ENCODE measurements at places on chromosomes 5 and 9.
A peak's percentile ranks its signal among the peaks of the same experiment; 100 is the strongest.

- peak; percentile 80 for DNase-seq
Observed at GRCh38 chr9:18379073-18379811, 94.7 kb upstream of the ADAMTSL1 start.

- no peak for DNase-seq
Observed at GRCh38 chr5:109281136-109281690, 128.6 kb downstream of the PJA2 start.

DNA sequence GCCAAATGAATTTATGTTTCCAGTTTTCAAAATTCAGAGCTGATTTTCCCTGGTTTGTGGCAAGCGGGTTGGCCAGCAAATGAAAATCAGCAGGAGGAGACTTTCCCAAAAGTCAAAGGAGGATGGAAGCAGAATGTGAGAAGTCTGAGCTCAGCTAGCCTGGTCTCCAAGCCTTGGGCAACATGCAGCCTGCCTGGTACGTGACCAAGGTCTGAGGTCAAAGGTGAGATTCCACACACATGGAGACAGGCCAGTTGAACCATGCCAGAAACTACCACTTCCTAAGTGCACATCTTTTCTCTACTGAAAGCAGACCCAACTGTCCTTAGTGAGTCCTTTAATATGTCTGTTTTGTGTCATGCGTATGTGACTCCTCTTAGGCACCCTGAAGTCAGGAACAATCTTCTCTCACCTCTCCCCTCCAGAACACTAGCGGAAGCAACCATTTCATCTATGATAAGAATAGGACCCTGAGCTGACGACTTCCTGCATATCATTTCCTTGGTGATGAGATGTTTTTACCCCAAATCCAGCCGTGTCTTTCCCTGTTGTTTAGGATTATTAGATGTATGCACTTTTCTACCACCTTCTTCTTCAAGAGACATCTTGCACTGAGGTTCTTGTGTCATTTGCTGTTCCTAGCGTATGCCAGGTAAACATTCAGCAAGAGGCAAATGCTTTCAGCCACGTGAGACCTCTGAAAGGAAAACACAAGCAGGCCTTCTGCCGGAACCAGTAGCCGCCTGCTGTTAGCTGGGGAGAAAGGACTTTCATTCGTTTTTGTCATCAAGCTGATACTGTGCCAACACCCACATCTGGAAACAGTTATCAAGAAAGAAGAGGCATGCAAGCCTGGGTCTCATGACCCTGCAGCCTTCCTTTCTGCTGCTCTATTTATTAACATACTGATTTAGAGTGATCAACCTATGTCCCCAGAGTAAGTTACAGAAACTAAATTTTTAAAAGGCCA lies 9.7 kb upstream of the TGFBI start:
- no peak for DNase-seq

DNA sequence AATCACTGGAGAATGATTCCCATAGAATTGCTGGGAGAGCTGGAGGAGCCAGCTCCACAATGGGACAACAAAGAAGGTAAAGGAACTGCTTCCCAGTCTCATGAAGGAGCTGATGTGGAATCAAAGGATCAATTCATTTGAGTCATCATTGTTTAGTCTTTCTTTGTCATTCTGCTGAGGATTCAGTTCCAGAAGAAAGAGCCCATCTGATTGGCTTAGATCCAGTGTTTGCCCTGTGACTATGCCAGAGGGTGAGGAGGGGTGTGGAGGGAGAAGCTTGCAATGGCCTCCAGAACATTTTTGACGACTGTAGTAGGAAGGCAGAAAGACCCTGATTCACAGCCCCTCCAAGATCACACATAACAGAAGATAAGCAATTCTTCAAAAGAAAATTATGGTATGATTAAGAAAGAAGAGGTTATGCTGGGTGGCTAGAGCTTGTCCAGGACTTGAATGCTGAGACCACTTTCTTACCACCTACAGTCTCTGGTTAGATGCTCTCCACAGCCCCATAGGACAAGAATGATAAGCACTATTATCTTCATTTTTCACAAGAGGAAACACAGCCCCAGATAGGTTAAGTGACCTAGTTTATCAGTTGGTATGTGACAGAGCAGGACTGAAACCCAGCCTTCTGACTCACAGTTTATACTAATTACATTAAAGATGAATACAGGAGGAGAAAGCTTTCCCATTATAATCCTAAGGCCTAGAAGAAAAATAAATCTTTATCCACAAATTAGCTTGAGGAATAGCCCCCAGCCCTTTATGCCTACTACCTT lies 363.1 kb downstream of the PRELID2 start:
- peak; percentile 58 for DNase-seq

DNA sequence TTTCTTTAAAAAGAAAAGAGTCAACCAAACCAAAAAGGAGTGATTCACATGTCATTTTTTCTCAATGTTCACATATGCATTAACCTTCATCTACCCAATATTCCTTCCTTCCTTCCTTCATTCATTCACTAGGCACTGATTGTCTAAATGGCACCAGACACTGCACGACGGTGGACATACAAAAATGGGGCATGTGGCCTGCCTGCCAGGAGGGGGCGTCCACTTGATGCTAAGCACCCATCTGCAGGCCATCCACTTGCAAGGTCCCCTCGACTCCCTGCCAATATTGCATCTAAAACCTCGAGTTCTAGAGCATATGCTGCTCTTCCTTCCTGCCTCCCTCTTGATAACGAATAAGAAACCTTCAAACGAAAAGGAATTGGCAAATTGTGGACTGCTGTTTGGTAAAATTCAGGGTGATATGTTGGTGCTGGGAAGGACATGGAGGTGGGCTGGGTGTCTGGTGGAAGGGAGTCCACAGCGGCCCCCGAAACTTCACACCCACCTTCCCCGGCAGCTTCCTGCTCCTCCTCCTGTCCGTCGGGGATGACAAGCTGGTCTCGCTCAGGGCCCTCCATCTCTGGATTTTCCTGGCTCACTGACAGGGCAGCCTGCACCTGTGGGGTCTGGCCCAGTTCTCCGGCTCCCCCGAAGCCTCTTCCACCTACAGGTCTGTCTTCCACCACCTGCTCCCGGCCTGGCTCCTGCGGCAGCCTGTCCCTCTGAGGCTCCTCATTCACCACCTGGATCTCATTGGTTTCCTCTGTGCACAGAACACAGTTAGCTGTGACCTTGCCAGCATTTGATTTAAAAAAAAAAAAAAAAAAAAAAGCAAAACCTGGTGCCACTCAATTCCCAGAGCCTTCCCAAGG lies 64.3 kb downstream of the GOLM1 start:
- DNase-seq = peak; percentile 42

- no peak for DNase-seq
Observed at GRCh38 chr9:1875251-1875851, 139.8 kb upstream of the SMARCA2 start.

GRCh38 chr5:140240987-140241706 lies 61.8 kb downstream of the PFDN1 start:
- peak; percentile 86 for DNase-seq

DNA sequence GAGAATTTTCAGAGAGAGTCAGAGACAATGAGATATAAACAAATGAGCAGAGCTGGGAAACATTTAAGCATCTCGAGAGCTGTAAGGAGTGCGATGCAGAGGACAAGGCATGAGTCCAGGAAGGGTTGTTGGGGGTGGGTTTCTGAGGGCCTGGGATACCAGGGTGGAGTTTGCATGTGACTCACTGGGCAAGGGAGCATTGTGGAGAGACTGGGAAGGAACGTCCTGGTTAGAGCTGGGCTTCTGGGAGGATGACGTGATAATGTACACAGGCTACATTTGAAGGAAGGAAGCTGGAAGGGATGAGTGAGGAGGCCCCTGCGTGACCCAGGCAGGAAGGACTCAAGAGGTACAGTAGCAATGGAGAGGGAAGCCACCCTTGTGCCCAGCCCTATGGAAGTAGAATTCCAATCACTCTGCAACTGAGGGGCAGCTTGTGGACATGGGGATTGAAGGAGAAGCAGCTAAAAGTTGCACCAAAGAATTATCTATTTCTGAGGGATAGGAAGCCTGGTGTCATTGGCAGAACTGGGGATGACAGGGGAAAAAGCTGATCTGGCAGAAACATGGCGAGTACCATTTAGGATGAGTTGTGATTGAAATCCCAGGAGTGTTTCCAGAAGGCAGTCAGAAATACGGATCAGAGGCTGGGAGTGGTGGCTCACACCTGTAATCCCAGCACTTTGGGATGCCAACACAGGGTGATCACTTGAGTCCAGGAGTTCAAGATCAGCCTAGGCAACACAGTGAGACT lies 59.3 kb upstream of the AFAP1L1 start:
- peak; percentile 38 for DNase-seq

GRCh38 chr5:575636-576035 lies 36.5 kb upstream of the CEP72 start:
- DNase-seq = no peak

DNA sequence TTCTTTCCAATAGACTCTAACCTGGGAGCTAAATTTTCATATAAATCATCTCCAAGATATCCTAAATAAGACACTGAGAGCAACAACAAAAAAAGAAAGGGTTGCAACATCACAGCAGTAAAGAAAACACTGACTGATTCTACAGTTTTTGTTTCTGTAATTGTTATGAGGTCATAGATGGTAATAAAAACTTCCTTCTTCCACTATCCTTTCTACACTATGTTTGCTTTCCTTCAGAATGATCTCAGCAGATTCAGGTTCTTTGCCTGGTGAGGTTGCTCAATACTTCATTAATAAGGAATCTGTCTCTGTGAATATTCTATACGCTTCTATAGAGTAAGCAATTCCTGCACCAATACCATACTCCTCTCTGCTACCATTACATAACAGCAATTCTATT lies 835.6 kb upstream of the GRAMD2B start:
- no peak for DNase-seq

DNA sequence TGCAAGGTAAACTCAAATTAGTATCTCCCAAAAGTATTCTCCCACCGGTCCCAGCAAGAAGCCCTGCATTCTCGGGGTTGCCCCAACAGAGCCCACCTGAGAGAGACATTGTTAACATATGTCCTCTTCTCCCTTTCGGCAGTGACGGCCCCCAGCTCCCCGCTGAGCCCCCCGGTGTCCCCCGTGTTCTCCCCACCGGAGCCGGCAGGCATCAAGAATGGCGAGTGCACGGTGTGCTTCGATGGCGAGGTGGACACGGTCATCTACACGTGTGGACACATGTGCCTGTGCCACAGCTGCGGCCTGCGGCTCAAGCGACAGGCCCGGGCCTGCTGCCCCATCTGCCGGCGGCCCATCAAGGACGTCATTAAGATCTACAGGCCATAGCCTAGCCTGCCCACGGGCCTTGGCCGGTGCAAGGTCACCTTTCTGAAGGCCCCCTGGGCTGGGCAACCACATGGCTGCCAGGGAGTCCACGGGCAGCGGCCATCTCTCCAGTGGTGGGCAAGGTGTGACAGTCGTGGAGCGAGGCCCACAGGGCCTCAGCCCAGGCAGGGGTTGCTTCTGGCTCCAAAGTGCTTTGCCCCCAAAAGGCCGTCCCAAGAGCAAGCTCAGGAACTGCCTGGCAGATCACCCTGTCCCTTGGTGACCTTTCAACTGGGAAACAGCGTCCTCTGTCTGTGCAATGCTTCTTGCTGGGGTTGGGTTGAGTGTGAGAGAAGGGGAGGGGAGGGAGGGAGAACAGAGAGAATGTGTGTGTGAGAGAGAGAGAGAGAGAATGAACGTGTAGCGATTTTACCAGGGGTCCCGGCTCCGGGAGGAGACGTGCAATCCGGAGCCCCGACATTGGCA lies 45.7 kb downstream of the NEURL1B start:
- DNase-seq = no peak

- DNase-seq = no peak
Observed at GRCh38 chr5:15510092-15510491, 10.1 kb downstream of the FBXL7 start.

GRCh38 chr9:12875191-12875590 lies 100.4 kb downstream of the LURAP1L start:
- DNase-seq = peak; percentile 24

DNA sequence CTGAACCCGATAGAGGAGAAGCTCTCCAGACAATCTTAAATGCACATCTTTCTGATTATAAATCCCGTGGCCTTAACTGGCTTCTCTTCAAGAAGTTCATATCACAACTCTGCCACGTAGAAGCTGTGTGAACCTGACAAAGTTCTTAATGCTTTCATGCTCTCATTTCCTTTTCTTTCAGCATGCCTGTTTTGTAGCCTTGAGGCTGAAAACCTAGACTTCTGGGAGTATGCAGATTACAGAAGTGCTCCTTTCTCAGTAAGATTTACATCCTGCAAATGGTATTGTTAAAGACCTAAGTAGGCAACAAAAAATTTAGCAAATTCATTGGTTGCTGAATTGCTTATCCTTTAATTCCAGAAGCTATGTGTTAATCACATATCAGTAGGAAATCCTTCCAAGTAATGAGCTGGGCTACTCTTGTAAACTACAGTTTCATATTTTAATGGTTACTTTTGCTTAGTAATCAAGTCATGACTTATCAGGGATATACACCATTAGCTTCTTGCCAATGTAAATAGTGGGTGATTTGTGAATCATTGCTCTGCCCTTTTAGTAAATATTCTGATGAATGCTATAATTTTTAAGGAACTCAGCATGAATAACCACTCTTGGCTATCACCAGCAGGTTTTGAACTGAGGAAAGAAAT lies 334.7 kb downstream of the FBXL7 start:
- DNase-seq = peak; percentile 92

- no peak for DNase-seq
Observed at GRCh38 chr9:89342948-89343347, 24.6 kb downstream of the SECISBP2 start.

- DNase-seq = peak; percentile 77
Observed at GRCh38 chr5:103375350-103375749, 116.8 kb downstream of the MACIR start.

- DNase-seq = no peak
Observed at GRCh38 chr5:95048628-95049027, 236.3 kb downstream of the MCTP1 start.

DNA sequence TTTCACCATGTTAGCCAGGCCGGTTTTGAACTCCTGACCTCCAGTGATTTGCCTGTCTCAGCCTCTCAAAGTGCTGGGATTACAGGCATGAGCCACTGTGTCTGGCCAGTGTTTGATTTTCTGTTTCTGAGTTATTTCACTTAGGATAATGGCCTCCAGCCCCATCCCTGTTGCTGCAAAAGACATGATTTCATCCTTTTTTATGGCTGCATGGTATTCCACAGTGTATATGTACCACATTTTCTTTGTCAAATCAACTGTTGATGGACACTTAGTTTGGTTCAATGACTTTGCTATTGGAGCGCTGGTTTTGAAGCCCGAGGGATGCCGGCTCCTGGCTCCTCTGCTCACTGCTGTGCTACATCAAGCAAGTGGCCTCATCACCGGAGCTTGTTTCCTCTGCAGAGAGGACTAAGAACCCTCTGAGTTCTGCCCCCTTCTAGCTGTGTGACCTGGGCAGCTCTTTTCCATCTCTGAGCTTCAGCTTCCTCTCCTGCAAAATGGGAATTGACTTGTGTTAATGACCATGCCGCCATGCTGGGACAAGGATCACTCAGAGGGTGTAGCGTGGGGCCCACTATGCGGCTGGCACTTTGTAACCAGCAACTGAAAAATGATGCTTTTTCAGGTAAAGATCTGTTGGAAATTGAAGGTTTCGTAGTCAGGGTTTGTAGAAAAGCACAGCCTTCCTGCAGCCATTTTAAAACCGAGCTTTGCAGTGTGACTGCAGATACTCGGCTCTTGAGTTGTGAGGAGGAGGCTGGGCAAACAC lies 4.6 kb upstream of the NEURL1B start:
- DNase-seq = no peak

All from PC-3 (cell line).